Chondrocyte (in vitro differentiated cells): ENCODE measurements at places on chromosomes 6 and 20. TPM values are rescaled to one million over a fixed set of nuclear protein-coding genes. Genes with fewer than 3 reads are reported as not detected.

DNA sequence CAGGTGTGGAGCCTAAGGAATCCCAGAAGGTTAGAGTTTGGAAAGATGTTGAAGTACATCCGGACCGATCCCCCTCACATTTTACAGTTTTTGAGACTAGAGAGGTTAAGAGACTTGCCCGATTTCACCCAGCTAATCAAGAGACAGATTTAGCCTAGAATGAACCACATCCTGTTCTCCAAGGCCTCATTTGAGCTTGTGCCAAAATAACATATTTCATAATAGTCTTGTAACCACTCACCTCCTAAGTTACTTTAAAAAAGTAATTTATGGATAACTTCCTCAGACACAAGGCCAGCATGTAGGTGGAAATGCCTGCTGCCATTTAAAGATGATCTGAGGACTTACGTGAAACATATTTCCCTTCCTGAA is 39.8 kb upstream of the ARHGAP18 start:
- no peaks in the 10 kb centered on the region for H3K27me3 ChIP-seq
- H3K4me1 ChIP-seq: peaks cover 52% of the 10 kb centered on the region
- no peak for DNase-seq
- no peak overlapping the region for H3K4me3 ChIP-seq
- H3K27ac ChIP-seq: peak overlapping the region; percentile 80
- no peaks in the 10 kb centered on the region for H3K36me3 ChIP-seq

DNA sequence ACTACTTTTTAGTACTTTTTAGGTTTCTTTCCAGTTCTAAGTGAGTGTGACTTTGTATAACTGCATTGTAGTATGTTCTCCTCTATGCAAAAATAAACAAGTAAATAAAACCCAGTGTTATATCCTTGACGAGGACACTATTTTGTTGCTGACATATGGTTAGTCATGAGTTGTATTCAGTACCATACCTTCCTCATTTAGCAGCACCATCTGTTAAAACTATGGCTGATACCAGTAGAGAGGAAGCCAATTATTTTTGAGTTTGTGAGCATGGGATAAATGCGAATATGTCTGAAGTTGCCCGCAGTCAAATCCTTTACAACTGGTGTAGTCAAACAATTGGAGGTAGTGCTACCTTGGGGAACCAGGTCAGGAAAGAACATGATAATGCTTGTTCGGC is 74.1 kb downstream of the CDKAL1 start:
- no peak overlapping the region for H3K27ac ChIP-seq
- H3K36me3 ChIP-seq: peaks cover 3% of the 10 kb centered on the region
- no peak overlapping the region for H3K4me3 ChIP-seq
- H3K27me3 ChIP-seq: no peaks in the 10 kb centered on the region
- no peak for DNase-seq
- peaks cover 11% of the 10 kb centered on the region for H3K4me1 ChIP-seq

DNA sequence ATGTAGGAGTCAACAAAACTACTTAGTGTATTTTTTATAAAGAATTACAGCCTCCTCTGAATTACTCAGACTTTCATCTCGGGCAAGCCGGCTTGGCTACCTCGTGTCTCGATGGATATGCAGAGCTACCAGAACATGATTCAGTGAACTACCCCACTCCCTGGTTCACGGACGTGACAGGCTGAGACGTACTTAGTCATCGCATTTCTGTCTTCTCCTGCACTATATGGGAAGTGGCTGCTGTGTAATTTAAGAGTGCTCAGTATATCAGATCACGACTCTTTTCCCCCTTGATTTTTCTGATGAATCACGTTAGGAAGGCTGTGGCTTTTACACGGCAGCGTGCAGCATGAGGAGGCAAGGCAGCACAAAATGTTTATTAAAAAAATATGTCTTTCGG is 302.7 kb upstream of the ZFP64 start:
- peaks cover 33% of the 10 kb centered on the region for H3K4me1 ChIP-seq
- DNase-seq: no peak
- no peaks in the 10 kb centered on the region for H3K36me3 ChIP-seq
- peak overlapping the region; percentile 46 for H3K4me3 ChIP-seq

GRCh38 chr20:50014570-50015562 is 32.1 kb downstream of the SNAI1 start:
- no peak overlapping the region for H3K4me3 ChIP-seq
- DNase-seq: no peak
- peaks cover 15% of the 10 kb centered on the region for H3K4me1 ChIP-seq
- no peak overlapping the region for H3K27ac ChIP-seq
- no peaks in the 10 kb centered on the region for H3K36me3 ChIP-seq
- peaks cover 7% of the 10 kb centered on the region for H3K27me3 ChIP-seq

FERMT1 gene
- 0.51 to 2.1 TPM (median 0.52 TPM) in 3 replicates for total RNA-seq

DNA sequence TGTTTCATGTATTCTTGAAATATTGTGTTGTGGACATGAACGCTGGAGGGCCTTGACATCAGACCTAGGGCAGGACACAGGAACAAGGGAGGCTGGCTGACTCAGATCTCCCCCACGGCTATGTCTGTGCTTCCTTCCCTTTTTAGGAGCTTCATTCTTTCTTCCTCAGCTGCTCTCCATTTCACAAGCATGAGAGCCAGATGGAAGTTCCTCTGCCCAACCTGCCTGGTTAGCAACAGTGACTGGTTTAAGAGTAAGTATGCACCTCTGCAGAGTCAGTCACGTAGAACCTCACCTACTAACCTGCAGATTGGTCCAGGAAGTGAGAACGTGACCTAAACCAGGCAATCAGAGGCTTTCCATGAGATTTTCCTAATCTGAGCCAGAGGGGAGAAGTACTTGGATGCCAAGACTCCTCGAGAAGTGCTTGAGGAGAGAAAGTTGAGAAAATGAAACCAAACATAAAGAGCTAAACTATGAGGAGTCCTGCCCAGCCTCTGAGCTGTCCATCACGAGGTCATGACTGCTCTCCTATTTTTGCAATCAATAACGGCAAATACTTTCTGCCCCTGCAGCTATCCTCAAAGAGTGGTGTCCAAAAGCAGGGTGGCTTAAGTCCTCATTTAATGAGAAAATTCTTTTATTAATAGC is 465.2 kb upstream of the CITED2 start:
- DNase-seq: no peak
- H3K4me1 ChIP-seq: no peaks in the 10 kb centered on the region
- H3K36me3 ChIP-seq: peaks cover 2% of the 10 kb centered on the region
- no peak overlapping the region for H3K27ac ChIP-seq

- H3K27ac ChIP-seq: no peak overlapping the region
- no peak for DNase-seq
- peak overlapping the region; percentile 59 for H3K4me3 ChIP-seq
- H3K36me3 ChIP-seq: no peaks in the 10 kb centered on the region
- peaks cover 52% of the 10 kb centered on the region for H3K4me1 ChIP-seq
- no peaks in the 10 kb centered on the region for H3K27me3 ChIP-seq
These were observed 522 bp upstream of the EPB41L1 start for GRCh38 chr20:36153736-36154699.

- H3K27ac ChIP-seq: no peak overlapping the region
- no peaks in the 10 kb centered on the region for H3K36me3 ChIP-seq
- H3K4me1 ChIP-seq: no peaks in the 10 kb centered on the region
- DNase-seq: no peak
These were observed 611.9 kb upstream of the MAN1A1 start for GRCh38 chr6:119961450-119961849.

DNA sequence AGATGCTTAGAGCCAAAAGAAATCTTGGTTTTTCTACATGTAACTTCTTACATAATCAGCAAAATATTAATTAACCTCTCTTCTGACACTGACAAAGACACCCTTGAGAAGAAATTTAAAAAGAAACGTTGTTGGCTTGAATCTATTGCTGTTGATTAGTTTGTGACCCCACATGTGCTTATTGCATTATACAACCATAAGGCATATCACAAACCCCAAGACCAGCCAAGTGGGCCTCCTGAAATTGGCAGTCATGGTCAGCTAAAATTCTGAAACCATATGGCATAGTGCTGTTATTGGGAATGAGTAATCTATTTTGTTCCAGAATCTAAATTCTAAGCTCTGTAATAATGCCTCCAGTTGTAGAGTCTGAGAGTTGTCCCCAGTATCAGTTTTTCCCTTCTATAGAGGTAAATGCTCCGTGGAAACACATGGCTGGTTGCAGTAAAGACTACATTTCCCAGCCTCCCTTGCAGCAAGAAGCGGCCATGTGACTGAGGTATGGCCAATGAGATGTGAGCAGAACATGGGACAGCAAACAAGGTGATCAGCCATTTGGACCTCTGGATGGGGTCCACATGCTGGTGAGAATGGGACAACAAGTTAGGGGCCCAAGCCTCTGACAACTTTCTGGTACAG is 42.3 kb upstream of the PTPN1 start:
- H3K4me1 ChIP-seq: peaks cover 9% of the 10 kb centered on the region
- H3K27me3 ChIP-seq: no peaks in the 10 kb centered on the region
- H3K4me3 ChIP-seq: no peak overlapping the region

CFAP206 gene
- total RNA-seq: 0.12 to 0.73 TPM (median 0.44 TPM) in 3 replicates

RAMACL gene
- 1.7 to 4.8 TPM (median 2.4 TPM) in 3 replicates for total RNA-seq

LRRC1 gene
- total RNA-seq: 10.4 to 14.1 TPM (median 14.0 TPM) in 3 replicates

HNF4A gene
- total RNA-seq: not detected in 3 replicates

TAF8 gene
- 17.0 to 20.4 TPM (median 17.2 TPM) in 3 replicates for total RNA-seq

STK38 gene
- total RNA-seq: 60.4 to 65.1 TPM (median 63.2 TPM) in 3 replicates

EPB41L1 gene
- 41.1 to 42.7 TPM (median 42.1 TPM) in 3 replicates for total RNA-seq

GRCh38 chr20:35085477-35086225 is 7.0 kb downstream of the TRPC4AP start:
- peak overlapping the region; percentile 12 for H3K27ac ChIP-seq
- peaks cover 4% of the 10 kb centered on the region for H3K36me3 ChIP-seq
- DNase-seq: no peak
- no peaks in the 10 kb centered on the region for H3K27me3 ChIP-seq
- no peak overlapping the region for H3K4me3 ChIP-seq
- peaks cover 44% of the 10 kb centered on the region for H3K4me1 ChIP-seq

MARCKS gene
- 256 to 322 TPM (median 257 TPM) in 3 replicates for total RNA-seq

DNA sequence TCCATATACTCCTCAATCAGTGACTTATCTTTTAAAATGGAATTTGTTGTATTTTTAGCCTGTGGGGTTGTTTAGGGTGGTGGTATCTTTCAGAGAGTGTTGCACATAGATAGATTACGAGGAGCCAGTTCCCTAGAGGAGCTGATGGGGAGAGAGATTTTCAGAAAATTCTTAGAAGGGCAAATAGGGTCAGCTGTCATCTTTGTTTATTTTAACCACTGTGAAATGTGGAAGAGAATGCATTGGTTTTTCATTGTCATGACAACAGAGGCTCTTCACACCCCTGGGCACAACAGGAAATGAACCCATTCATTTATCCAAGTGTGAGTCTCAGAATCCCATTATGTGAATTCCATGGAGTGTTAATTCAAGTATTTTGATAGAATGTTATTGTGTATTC is 188.4 kb downstream of the JARID2 start:
- H3K36me3 ChIP-seq: no peaks in the 10 kb centered on the region
- H3K4me3 ChIP-seq: no peak overlapping the region
- H3K27ac ChIP-seq: no peak overlapping the region
- peaks cover 48% of the 10 kb centered on the region for H3K4me1 ChIP-seq
- no peaks in the 10 kb centered on the region for H3K27me3 ChIP-seq

AFDN gene
- total RNA-seq: 40.5 to 48.8 TPM (median 45.8 TPM) in 3 replicates

DNA sequence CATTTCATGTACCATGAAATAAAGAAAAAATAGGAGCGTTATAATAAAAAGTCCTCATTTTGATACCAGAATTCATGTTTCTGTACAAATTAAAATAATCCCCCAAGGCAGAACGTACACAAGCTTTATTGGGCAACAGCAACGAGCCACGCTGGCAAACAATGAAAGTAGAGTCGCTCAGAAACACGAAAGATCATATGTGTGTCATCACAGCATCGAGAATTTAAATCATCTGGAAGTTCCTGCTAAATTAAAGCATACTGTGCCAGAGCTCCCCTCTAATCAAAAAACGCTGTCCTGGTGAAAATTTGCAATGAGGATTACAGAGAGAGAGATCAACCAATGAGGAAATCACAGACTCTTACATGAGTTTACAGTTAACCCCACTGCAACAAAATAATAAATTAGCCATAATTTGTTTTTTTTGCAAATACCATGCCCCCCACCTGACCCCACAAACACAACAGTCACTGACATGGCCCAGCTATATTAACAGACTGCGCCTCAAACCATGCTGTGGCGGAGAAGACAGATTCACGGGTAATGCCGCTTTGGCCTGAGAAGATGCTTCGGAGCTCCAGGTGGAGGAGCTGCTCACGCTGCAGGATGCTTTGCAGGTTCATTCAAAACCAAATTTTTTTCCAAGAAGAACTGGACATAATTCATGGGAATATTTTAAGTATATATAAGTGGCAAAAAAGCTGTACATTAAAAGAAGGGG is 54.3 kb upstream of the NFATC2 start:
- DNase-seq: no peak
- H3K27me3 ChIP-seq: no peaks in the 10 kb centered on the region
- peaks cover 23% of the 10 kb centered on the region for H3K36me3 ChIP-seq
- H3K4me1 ChIP-seq: peaks cover 10% of the 10 kb centered on the region
- H3K27ac ChIP-seq: no peak overlapping the region

SOBP gene
- 6.6 to 9.8 TPM (median 6.7 TPM) in 3 replicates for total RNA-seq

SCUBE3 gene
- 32.7 to 96.6 TPM (median 93.0 TPM) in 3 replicates for total RNA-seq

DNA sequence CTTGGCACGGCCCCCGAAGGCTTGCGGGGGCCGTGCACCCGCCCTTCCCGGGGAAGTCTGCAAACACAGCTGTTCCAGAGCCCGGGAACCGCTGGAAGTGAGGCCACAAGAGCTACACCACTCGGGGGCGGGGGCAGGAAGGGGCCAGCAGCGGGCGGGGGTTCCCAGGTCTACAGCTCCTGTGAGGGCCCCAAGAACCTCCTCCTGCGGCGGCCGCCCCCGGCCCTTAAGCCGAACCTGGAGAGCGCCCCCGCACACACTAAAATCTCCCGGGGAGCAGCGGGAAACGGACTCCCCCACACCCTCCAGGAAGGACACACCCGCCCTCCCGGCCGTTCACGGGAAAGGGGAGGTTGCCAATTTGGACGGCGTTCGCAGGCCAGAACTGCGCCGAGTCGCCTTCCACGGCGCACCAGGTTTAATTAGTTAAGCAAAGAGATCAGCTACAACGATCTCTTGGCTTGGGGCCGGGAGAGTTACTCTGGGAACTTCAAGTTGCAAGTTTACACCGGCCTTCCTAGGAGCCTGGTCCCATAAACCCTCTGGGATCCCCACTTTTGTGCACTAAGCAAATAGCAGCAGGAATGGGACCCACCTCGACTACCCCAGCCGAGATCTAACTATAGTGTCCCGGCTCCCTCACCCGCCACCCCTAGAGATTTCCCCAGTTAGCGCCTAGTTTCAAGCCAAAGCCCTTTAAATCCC is 1.7 kb downstream of the JAG1 start:
- H3K27ac ChIP-seq: peak overlapping the region; percentile 95
- H3K36me3 ChIP-seq: peaks cover 44% of the 10 kb centered on the region
- H3K27me3 ChIP-seq: no peaks in the 10 kb centered on the region
- H3K4me3 ChIP-seq: peak overlapping the region; percentile 98
- no peak for DNase-seq

GRCh38 chr6:135298455-135298854 is 117.3 kb downstream of the MYB start:
- no peak for DNase-seq
- peaks cover 9% of the 10 kb centered on the region for H3K36me3 ChIP-seq
- H3K4me1 ChIP-seq: peaks cover 19% of the 10 kb centered on the region
- H3K27me3 ChIP-seq: no peaks in the 10 kb centered on the region

DNA sequence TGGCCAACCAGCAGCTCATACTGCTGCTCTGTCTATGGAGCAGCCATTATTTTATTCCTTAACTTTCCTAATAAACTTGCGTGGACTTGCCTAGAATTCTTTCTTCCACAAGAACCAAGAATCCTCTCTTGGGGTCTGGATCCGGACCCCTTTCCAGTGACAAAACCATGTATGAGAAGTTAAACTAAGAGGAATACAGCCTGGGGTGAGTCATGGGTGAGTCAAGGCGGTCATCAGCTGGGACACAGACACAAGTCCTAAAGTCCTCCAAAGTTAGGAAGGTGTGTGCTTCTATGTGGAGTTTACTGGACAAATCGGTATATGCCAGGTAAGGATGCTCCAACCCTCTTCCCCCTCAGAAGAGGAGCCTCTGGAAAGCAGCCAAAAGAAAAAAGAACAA is 690.0 kb upstream of the CHD6 start:
- DNase-seq: no peak
- no peaks in the 10 kb centered on the region for H3K4me1 ChIP-seq
- H3K27ac ChIP-seq: no peak overlapping the region
- H3K4me3 ChIP-seq: no peak overlapping the region
- no peaks in the 10 kb centered on the region for H3K36me3 ChIP-seq
